ENCODE measurements at places on chromosomes 4 and X.

DNA sequence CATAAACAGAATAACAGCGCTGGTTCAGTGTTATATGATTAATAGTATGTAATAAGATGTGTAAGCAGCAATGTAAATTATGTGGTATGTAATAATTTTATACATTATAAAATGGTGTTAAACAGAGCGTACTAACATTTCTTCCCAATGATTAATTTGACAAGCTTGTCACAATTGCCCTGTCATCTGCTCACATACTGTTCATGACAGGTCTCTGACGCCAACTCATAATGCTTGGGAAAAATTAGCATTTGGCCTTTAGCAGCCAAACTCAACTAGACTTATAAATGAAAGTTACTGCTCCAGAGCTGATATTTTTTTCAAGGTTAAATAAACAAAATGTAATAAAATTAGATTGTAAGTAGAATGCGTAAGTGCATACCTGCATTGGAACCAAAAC lies 246.8 kb downstream of the TRAM1L1 start:
- DNase-seq = no peak

DNA sequence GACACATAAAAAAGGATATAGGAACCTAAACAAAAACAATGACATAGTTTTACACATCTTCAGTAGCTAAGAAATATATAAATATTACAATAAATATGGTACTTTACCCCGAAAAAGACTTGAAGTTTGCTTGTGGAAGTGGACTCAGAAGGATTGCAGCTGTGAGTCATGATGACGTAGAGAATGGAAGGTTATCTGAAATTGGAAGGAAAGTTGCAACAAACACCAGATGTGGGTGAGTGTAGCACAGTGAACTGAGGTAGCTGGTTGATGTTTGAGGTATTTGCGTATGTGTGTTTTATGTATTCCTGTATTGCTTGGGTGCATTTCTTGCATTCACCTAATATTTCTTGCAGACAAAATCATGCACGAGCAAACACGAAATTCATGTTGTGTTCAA lies 113.0 kb downstream of the ARX start:
- peak; percentile 86 for DNase-seq

GRCh38 chr4:118941799-118942198 lies 53.1 kb downstream of the SYNPO2 start:
- DNase-seq = peak; percentile 26

DNA sequence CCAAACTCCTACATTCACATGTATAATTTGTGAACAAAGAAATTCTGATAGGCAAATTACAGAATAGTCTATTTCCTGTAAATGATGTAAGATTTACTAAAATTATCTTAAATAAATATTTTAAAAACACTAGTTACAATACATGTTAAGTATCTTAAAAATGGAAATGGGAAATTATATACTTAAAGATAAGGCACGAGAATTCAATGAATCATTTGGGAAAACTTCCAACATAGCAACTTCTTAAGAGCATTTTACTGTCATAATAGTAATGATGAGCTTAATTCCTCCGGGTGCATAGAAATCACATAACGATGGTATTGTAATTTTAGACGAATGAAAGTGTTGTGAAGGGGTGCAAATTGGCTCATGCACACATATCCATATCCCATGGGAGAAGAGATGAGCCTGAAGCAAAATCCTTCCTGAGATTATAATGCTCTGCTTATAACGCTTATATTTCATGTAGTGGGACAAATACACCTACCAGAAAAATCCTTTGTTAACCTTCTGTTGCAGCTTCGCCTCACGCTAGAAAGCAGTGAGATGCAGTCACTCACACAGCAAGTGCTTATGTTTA lies 873.5 kb downstream of the PDHA2 start:
- DNase-seq = peak; percentile 51

- no peak for DNase-seq
These were observed 44.4 kb downstream of the PDHA1 start for GRCh38 chrX:19388064-19388679.

DNA sequence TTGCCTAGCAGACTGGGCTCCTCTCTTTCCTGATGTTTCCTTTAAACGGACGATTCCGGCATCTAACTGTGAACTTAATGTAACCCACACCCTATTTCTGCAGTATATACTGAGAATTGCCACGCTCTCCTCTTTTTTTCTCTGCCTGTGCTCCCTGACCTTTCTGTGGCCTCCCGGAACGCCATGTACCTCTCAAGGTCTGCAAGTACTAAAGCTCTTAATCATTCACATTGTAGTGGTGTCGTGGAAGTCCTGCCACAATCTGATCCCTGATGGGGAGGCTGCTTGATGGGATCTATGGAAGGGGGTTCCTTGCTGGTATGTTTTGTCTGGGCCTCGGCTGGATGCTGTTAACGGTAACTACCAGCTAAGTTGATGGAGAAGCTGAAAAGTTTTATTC lies 302.9 kb upstream of the EPHA5 start:
- no peak for DNase-seq

DNA sequence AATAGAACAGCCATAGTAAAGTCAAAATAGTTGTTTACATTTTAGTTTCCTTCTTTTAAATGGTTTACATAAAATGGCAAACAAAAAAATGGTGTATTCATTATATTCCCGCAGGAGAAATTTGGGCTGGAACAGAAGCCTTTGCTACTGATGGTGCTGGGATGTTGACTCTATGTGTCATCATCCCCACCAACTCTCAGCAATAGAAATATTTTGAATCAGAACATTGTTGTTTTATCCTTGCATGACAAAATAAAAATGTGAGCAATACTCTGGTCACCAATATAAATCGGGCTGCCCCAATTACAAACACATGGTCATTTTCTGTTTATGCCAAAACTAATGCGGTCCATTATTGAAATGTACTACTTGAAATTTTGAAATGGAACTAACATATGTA lies 1131.6 kb upstream of the PCDH7 start:
- DNase-seq = no peak

- no peak for DNase-seq
These were observed 207.3 kb upstream of the PABPC4L start for GRCh38 chr4:134408897-134409296.

DNA sequence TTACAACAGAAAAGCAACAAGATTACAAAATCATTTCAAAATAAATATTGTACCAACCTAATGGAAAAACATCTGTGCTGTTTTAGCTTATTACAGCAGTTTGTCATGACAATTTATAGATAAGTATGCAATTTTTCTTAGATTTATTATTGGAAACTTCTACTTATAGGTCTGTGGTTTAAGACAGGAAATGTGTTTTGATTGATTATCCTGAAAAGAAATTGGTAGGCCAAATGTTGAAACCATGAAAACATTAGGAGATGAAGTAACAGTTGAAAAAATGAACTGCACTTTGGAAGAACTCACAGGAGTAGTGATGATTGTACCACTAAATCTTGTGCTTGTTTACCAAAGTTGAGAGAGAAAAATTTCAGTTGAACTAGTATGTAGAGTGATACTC lies 162.2 kb upstream of the GIMD1 start:
- DNase-seq = no peak

GRCh38 chrX:23578079-23578478 lies 89.2 kb upstream of the PRDX4 start:
- peak; percentile 1 for DNase-seq

- no peak for DNase-seq
These were observed 4.7 kb downstream of the RAP2C start for GRCh38 chrX:132214518-132214917.

GRCh38 chr4:92270908-92271307 lies 32.9 kb upstream of the GRID2 start:
- DNase-seq = peak; percentile 8

DNA sequence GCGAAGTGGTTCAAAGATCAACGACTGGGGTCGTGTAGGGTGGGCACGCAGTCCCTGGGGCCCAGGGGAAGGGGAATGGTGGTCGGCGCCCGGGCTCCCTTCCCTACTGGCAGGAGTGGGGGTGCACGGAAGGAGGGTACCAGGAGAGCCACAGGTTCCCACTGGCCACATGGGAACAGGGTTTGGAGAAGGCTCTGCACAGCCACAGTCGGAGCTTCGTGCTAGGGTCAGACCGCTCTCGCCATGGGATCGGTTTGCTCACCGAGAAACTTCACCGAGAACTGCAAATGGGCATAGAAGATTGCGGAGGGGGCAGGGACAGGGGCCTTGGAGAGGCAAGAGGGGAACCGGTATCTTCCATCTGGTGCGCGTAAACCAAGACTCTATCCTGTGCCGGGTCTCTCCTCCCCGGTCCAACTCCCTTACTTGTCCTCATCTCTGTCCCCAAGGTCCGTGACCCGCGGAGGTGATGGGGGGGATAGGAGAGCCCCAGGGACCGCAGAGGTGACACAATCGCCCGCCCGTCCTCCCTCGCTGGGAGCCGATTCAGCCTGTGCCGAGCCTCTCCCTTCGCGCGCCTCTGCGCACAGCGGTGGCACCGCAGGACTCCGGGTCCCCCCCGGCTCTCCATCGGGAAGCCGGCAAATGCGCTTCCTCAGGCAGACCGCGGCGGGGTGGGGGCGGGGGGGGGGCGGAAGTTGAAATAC lies 1.0 kb downstream of the SCD5 start:
- DNase-seq = no peak

- peak; percentile 58 for DNase-seq
These were observed at the start of gene ENPEP for GRCh38 chr4:110475881-110476818. TSS of gene ENPEP (plus strand) at chr4:110476155. CDS start at chr4:110476415, 260 bp downstream.

DNA sequence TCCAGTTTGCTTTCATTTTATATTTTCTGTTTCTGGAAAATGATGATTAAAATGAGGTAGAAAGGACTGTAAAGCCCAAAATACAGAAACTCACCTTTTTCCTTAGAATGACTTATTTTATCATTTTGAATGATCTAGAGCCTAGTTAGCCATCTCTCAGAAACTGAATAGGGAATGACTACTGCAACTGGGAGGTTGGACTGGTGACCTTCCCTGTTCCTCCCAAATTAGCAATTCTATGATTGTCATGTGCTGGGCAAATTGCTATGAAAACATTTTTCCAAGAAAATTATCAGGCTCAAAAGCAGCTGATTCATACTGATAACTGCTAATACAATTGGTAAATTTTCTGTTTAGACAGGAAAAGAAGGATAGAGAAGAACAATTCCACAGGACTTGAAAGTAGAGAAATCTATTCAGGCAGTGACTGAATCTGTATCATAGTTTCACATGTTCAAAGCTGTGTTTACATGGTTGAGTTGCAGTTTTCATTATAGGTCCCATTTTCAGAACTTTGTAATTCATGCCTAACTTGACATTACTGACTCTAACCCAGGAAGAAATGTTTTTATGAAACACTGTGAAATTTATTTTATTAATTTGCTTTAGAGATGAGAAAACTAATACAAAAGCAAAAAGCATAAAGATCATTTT lies 43.4 kb upstream of the SEC24B start:
- DNase-seq = no peak

GRCh38 chrX:15616531-15616930 lies 15.8 kb upstream of the ACE2 start:
- peak; percentile 38 for DNase-seq

GRCh38 chr4:187504974-187505797 lies 490.4 kb upstream of the ZFP42 start:
- no peak for DNase-seq

DNA sequence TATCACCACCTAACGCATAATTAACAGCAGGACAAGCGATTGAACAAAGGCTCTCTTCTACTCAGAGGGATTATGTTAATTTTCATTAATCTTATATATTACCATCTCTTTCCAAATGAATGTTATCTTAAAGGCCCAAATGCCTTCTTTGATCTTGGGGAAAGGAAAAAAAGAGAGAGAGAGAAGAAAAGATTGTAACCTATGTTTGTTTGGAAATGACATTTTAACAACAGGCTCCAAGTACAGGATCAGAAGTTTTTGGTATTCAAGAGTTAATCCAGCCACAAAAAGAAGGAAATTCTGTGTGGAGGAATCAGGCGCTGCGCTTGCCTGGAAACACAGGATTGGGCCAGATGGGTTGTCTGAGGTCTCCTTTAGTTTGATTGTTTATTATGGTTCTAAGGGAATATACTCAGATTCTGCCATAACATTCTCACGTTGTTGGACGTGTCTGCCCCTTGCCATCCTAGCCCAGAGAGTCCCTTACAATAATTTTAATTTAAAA lies 100.7 kb upstream of the STX18 start:
- no peak for DNase-seq

DNA sequence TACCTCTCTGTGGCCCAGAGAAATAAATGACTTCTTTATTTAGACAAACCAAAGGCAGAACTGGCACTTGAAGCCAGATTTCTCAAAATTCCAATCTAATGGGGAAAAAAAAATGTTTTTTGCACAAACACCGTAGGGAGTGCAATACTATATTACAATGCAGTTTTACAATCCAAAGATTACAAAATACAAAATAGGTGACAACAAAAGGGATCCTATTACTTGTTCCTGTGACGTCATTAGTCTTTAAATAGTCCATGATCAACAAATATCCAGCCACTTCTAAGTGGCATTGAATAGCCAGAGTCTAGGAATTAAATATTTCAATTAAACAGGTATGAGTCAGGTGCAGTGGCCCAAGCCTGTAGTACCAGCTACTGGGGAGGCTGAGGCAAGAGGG lies 3.0 kb upstream of the APBB2 start:
- DNase-seq = no peak

- DNase-seq = no peak
These were observed 10.9 kb downstream of the FAM241A start for GRCh38 chr4:112156112-112156511.

DNA sequence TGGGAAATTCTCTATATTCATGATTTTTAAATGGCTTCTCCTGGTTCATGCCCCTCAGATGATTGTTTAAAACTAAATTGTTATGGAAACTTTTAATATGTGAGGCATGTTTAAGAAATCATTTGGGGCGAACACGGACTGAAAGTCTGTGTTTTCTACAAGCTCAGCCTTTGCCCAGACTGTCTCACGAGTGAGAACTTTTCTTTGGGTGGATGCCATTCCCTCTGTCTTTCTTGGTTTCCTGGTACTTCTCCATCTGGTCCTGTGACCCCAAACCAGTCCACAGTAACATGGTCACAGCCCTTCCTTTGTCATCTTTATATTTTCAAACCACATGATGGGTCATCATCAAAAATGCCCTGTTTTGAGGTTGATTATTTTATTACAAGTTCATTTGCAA lies 186.6 kb upstream of the GNPDA2 start:
- DNase-seq = no peak

GRCh38 chrX:68726366-68726765 lies 78.9 kb downstream of the STARD8 start:
- DNase-seq = no peak

- peak; percentile 85 for DNase-seq
These were observed 21.1 kb upstream of the PAPSS1 start for GRCh38 chr4:107740950-107741701.

DNA sequence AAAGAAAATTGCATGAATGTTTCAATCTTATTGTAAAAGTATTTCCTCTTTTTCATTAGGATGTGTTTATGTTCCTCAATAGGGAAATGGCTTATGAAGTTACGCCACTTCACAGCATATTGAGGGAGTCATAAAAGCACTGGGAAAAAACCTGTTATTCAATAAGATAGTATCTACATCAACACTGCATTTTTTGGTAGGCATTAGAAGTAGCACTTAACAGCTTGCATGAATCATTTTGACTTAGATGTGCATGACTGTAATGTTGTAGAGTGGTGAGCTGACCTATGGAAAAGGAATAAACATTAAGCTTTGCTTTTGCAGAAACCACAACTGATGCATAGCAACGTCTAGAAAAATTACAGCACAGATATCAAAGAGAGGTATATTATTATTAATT lies 111.2 kb upstream of the GRXCR1 start:
- DNase-seq = no peak
